ENCODE measurements at places on chromosomes 4 and X.

GRCh38 chrX:53075011-53075410, 7.2 kb upstream of the TSPYL2 start:
- DNase-seq: no peak

DNA sequence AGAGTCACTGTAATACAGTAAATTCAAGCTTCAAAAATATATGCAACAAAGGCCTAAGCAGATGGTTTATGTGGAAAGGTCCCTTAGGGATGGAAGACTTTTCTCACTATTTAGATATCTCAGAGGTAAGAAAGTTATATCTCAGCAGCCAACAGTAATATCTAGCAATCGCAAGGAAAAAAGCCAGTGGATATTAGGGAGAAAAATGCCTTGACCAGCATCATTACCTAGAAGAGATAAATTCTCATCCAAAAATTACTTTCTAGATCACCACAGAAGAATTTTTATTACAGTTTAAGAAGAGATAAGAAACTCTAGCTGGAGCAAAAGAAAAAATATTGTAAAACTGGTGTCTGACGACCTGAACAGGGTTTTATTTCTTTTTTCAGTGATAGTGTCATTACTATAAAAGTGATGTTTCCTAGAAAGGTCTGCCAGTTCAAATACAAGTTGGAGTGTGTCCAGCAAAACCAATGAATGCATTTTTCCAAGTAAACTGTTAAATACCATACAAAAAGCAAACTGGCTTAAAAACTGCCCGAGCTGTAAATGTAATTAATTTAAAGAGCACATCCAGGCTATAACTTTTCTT, 100.0 kb downstream of the ATP11C start:
- no peak for DNase-seq

DNA sequence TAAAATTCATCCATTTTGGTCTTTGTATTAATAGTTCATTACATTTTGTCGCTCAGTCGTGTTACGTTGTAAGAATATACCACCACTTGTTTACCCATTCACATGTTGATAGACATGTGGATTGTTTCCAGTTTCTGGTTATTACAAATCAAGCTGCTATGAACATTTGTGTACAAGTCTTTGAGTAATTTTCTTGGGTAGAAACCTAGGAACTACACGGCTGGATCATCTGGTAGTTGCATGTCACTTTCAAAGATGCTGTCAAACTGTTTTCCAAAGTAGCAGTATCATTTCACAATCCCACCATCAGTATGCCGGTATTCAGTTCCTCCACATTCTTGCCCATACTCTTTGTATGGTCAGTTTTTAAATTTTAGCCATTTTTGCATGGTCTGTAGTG, 98.0 kb downstream of the GASK1B start:
- no peak for DNase-seq

- no peak for DNase-seq
These were observed 4.8 kb downstream of the MND1 start for GRCh38 chr4:153349206-153349805.

DNA sequence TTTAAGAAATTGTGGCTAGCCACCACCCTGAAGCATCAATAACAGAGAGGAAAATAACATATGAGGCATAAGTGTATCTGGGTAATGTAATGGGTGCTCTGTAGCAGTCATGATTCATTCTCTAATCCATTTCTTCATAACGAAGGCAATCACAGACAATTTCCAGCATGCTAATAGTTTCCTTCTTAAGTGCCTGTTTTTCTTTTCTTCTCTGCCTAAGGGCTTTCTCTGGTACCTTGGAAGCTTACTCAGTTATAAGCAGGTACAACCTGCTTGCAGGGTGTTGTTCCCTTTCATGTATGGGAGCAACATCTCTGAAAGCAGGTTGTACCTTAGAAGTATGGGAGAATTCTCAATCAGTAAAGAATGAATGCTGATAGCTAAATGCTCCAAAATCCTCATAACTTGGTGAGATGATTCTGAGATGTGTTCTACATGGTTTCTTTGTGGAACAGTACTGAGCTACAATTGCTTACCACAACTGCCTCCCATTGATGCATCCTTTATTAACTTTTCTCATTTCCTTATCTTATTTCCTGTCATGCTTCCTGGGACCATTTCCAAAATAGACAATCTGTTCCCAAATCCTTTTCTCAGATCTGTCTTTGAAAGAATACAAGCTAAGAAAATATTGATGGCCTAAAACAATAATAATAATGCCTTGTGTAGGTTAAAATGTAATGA, 247.6 kb downstream of the PAPSS1 start:
- DNase-seq: no peak

DNA sequence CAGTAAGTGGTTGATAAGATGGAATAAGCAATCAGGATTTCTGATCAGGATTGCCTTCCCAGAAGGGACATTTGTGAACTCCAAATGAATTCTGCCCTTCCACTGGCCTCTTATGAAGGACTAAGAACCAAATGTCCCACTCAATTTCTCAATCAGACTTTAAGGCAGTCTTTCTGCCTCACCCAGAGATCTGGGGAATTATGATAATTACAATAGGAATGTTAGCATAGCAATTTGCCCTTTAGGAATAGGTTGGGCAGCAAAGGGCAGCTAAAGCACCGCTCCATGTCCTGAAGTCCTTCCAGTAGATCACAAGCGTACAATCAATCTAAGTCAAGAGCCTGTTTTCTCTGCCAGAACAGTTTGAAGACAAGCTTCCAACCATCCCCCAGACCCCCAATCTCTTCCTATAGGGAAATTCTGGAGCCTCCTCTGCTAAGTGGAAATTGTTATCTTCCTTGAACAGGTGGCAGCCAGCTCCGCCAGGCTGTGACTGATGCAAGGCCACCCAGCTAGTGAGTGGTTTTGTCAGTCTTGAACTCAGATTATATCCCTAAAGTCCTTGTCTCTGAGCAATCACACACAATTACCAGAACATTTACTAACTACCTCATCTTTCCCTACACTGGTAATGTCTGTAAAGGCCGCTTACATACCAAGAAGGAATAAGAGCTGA, 18.6 kb downstream of the NKX3-2 start:
- DNase-seq: no peak

DNA sequence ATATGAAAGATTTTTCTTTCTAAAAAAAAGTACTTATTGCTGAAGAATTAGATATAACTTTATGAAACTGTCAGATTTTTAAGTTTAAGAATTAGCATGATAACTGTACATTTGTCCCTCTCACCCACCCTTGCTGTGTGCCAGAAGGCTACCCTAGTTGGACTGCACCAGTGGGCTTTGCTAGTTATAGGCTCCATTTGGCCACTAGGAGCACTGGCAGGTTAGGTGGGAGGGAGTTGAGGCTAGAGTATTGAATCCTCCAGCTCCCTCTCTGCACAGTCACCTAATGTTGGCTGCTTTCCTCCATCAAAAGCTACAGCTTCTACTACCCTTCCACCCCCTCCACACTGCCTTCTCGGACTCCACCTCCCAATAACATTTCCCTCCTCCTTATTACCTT, 84.2 kb downstream of the TASL start:
- no peak for DNase-seq

DNA sequence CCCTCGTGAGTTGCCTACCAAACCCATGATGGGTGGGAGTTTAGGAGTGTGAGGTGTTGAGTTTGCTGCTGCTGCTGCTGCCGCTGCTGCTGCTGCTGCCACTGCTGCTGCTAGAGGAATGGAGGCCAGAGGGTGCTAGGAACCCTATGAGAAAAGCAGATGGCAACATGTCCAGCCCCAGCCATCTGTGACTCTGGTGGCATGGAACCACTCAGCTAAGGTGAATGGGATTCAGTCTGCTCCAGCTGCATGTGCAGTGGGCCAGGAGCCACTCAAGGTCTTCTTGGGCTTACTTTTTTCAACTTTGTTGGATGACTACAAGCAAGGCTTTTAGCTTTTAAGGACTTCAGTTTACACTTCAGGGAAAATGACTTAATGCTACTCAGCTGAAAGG, 103.8 kb downstream of the RTL5 start:
- DNase-seq: no peak

GRCh38 chr4:145260091-145260490, 79.7 kb upstream of the OTUD4 start:
- no peak for DNase-seq

- no peak for DNase-seq
These were observed 4.3 kb downstream of the MAEA start for GRCh38 chr4:1293991-1294390.

GRCh38 chr4:40546506-40546905, 83.2 kb downstream of the RBM47 start:
- no peak for DNase-seq

- no peak for DNase-seq
These were observed 80.7 kb upstream of the TMEM164 start for GRCh38 chrX:109922190-109922589.

- no peak for DNase-seq
These were observed 18.8 kb downstream of the PRKG2 start for GRCh38 chr4:81196126-81196650.

- no peak for DNase-seq
These were observed 7.7 kb downstream of the AMMECR1 start for GRCh38 chrX:110310000-110310790.

- DNase-seq: no peak
These were observed 400.7 kb downstream of the DCAF12L2 start for GRCh38 chrX:125765347-125765746.

DNA sequence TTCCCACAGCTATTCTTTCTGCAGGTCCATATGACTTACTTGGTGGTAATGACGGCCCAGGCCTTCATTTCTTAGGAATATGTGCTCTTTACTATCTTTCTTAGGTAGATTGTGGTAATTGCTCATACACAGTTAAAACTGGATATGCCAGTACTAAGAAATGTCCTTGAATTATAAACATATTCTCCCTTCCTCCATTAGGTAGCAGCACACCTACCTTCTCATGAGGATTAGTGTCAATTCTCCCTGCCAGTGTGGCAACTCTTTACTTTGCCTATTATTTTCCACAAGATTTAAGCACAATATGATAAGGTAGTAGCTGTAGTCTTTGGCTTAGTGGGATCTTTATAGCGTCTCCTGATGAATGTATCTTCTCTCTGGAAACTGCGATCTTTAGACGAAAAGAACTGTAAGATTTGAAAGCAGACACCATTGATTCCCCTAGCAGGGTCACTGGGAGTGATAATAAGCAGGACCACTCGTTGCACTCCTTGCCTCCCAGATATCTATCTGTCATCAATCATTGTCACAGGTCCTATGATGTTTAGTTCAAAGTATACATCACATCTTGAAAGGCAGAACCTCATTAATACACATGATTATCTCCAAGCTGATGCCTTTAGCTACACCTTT, 1240.7 kb downstream of the C4orf33 start:
- no peak for DNase-seq

GRCh38 chrX:107678957-107679740, 50.8 kb downstream of the PRPS1 start:
- no peak for DNase-seq

GRCh38 chr4:108881190-108881589, 118.3 kb upstream of the ETNPPL start:
- no peak for DNase-seq

DNA sequence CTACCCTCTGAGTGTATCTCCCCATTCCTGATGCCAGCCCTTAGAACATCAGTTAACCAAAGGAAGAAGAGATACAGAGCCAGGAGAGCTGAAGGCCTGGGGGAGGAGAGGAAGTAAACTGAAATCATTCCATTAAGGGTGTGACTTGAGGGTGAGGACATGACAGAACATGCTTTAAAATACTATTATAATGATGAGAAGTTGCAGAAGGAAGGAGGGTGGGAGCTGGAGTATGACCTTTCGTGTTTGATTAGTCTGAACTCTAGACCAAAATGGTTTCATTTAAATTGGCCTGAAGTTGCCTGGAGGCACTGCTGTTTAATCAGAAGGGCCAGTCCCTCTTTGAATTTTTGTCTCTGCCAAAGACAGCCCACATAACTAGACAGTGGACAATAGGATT, 11.4 kb downstream of the INTS6L start:
- no peak for DNase-seq

GRCh38 chr4:123889507-123889906, 492.9 kb downstream of the SPRY1 start:
- no peak for DNase-seq

DNA sequence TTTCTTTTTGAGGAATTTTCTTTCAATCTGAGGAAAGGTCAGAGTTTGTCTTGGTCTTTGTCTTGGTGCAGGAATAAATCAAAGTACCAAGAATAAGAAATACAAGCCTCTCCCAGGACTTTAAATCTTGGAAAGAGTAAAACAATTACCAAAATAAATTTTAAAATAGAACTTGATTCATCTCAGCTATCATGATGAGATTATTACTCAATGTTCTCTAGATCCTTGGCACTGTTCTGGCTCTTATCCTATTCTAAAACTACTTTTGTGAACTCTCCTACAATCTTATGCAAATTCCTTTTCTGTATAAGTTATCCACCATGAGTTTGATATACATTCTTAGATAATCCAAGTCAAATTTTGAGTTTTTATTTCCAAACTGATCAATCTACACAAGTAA, 464.3 kb downstream of the PPARGC1A start:
- no peak for DNase-seq

GRCh38 chr4:144579411-144580030, 66.4 kb upstream of the HHIP start:
- no peak for DNase-seq

DNA sequence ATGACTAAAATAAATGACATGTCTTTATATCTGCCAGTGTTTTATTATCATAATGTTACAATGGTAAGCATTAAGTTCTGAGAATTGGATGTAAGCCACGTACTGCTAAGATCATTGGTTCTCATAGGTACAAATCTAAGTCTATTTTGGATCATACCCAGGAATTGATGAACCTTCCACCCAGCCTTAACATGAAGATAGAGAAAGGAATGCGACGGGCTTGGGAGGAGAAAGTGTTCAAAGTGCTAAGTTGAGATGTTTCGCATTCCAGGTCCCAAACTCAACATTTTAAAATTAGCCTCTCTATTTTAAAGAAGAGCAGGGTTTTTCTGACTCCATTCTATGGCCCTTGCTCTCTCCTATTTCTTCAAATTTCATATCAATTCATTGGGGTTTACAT, 54.9 kb upstream of the FRAS1 start:
- DNase-seq: no peak

GRCh38 chr4:77093401-77093800, 17.6 kb upstream of the CCNI start:
- DNase-seq: no peak

DNA sequence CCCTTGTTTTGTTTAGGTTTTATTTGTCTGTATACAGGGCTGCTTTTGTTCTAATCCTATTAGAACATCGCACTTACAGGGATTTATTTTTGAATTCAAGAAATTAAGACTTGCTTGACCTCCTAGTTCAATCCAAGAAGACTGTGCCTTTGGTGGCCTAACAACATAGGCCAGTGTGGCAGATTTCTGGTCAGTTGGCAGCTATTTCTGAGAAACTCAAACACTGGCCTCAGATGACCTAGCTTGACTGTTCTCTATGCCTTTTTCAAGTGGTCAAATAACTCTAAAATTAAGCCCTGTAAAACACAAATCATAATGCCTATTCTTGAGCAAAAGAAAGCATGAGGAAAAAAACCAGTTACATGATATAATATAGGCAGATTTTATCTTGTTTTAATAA, 89.3 kb upstream of the GPR34 start:
- no peak for DNase-seq
